ENCODE measurements at places on chromosomes 13 and 19. TPM values are rescaled to one million over a fixed set of nuclear protein-coding genes. Genes with fewer than 3 reads are reported as not detected.
A peak's percentile ranks its signal among the peaks of the same experiment; 100 is the strongest.

SIGLECL1 gene
- total RNA-seq: not detected

DNA sequence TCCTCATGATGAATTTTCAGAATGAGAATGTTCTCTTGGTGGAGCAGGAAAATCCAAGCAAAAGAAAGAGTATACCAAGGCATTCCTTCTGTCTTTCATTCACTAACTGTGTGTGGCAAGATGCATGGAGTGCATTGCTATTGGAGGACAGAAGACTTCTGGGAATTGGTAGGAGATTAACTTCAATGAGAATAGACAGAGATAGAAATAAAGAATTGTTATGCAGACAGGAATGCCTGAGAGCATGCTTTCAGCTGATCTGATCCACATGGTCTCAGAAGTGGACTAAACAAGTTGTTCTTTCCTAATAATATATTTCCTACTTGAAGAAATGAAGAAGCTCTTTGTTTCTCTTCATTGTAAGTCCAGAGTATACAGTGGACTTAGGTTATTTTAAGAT lies 303.6 kb downstream of the MYO16 start:
- no peak for DNase-seq

FLT1 gene
- 10.9 TPM for total RNA-seq

SLC39A3 gene
- 29.5 TPM for total RNA-seq

GRCh38 chr13:106098778-106099177 lies 436.7 kb downstream of the EFNB2 start:
- DNase-seq: no peak

RASIP1 gene
- total RNA-seq: 6.0 TPM

DNA sequence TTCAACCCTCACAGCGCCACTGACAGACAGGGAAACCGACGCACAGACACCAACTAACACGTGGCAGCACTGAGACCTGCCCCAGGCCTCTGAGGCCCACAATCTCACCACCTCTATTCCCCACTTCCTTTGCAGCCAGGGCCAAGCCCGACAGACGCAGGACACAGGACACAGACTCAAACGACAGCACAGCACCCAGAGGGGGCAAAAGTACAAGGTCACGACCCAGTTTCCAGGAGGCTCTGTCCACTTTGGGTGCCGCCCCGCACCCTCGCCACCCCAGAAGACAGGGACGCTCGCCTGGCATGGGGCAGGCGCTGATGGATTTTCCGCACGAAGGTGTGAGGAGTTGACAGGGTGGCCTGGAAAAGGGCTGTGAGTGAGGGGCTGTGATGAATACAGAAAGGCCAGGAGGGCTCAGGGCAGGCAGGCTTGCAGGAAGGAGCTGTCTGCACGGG lies 48.8 kb downstream of the MLLT1 start:
- peak; percentile 71 for DNase-seq

ZNF285 gene
- 0.82 TPM for total RNA-seq

GRCh38 chr19:52749780-52750179 lies 14.9 kb upstream of the ZNF611 start:
- no peak for DNase-seq

DNA sequence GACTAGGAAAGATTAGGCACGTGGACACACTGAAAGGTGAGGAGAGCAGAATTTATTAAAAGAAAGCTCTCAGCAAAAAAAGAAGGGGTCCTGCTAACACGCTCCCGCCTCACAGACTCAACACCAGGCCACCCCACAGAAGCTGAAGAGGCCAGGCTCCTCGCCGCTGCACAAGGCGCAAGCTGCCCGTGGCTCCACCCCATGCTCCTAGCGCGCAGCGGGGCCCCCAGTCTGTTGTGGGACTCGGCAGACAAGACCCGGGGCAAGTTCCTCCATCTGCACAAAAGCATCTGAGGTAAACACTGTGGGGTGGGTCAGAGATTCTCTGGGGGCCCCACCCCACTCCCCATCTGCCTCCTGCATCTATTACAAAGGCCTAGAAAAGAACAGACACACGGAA lies 1462.4 kb downstream of the EFNB2 start:
- DNase-seq: no peak

DNA sequence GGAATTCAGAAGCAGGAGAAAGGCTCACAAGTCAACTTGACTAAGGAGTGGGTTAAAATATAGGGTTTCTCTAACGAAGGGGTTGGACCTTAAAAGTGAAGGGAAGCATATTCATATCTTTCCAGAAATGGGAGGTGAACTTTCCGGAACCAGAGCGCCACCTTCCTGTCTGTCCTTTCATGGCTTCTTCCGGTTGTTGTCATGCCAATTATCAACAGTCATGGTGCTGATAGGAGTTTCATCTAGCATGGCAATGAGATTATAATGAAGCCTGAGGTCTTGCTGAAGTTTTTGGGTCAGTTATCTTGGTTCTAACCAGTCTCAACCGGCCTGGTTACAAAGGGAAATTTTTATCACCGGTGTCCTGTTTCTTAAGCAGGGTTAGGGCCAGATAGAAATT lies 162.9 kb upstream of the NBEA start:
- no peak for DNase-seq

NANOS3 gene
- not detected for total RNA-seq

WDR88 gene
- total RNA-seq: not detected

CEACAM5 gene
- total RNA-seq: not detected

PDX1 gene
- 0.32 TPM for total RNA-seq

DNA sequence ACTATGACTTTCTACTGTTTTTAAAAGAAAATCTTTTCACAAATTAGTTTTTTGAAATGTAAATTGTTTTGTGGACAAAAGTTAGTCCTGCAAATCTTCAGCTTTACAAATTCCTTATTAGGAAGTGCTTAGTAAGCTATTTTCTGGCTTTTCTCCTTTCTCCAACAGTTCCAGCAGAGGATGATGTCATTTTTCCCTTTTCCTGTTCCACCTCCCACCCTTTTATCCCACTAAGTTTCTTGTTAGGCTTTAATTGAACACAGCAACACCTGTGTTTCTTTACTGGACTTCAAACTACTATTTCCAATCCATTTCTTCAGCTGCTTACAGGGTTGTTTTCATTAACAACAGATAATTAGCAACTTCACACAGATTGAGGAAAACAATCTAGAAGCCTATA lies 389.2 kb downstream of the NDFIP2 start:
- no peak for DNase-seq

DNA sequence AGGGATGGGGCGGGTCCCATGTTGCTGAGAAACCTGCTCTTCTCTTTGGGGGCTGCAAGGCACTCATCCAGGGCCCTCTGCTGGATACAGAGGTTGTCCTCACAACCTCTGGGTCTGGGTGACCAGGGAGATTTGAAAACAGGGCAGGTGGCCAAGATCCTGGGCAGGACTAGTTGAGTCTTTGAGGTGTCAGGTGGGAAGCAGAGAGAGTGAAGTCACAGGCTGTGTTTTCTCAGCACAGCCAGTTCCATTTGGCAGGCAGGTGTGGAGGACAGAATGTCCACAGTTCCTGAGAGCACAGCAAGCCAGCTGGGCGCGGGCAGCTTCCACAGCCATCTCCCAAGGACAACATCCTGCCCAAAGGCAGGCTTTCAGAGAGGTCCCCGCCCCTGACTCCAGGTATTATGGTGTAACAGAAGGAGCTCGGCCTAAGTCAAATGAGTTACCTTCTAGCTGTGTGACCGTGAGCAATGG lies 118.8 kb downstream of the NUFIP1 start:
- DNase-seq: peak; percentile 61

GRCh38 chr13:50467156-50468110 lies 376.1 kb downstream of the DLEU7 start:
- no peak for DNase-seq

DNA sequence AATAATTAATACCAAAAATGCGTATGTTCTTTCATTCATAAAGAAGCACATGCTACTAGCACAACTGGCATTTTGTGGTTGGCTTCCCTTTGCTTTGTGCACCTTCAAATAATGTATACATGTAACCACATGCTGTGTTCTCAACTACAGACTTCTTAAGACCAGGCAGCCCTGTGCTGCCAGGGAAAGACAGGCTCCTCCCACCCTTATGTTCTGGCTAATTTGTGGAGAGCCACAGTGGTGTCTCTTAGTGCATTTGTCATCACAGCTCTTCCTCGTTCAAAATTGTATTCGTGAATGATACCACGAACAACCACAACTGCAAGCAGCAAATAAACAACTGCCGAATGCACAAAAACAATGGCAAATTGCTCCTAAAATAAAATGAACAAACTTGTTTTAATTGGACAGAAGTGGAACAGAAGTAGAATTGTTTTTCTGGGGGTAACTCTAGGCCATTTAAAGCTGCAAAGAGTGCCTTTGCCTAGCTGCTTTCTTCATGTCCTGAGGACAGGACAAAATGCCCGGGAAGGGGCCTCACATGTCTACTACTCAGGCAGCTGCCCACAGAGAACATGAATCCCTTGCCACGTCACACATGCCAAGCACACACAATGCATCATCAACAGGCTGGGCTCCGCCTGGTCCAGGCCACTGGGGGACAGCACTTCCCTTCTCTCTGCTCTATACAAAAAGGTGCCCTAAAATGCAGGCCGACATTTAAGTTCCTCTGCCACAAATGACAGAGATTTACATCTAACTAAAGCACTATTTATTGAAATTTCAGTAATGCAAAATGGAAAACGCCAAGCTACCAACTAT lies 21.7 kb downstream of the IRS2 start:
- no peak for DNase-seq

DYRK1B gene
- total RNA-seq: 3.6 TPM

- no peak for DNase-seq
These were observed 26.4 kb upstream of the ZNF507 start for GRCh38 chr19:32318884-32319520.

ZFP14 gene
- total RNA-seq: 1.8 TPM

- no peak for DNase-seq
These were observed 234.7 kb downstream of the NHLRC3 start for GRCh38 chr13:39272994-39273393.

GRCh38 chr19:37594982-37595382 lies 306 bp downstream of the ZNF540 start:
- DNase-seq: peak; percentile 64

HOOK2 gene
- total RNA-seq: 16.6 TPM

METTL21C gene
- total RNA-seq: not detected

DNA sequence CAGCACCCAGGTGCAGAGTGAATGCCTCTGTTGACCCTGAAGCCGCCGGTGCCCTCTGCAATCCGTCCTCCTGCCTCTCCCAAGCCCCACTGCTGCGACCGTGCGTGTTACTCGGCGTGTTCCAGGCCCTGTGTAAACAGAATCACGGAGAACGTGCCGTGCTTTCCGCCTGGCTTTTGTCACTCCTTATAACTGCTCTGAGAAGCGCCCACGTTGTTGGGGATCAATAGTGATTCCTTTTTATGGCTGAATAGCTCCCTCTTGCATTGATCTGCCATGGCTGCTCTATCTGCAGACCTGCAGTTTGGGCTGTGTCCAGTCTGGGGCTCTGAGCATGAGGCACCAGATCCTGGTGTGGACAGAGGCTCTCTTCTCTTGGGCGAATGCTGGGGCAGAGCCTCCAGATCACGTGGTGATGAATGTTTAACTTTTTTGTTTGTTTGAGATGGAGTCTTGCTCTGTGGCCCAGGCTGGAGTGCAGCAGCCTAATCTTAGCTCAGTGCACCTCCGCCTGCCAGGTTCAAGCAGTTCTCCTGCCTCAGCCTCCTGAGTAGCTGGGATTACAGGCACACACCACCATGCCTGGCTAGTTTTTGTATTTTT lies 15.8 kb downstream of the ADPRHL1 start:
- peak; percentile 76 for DNase-seq

DNA sequence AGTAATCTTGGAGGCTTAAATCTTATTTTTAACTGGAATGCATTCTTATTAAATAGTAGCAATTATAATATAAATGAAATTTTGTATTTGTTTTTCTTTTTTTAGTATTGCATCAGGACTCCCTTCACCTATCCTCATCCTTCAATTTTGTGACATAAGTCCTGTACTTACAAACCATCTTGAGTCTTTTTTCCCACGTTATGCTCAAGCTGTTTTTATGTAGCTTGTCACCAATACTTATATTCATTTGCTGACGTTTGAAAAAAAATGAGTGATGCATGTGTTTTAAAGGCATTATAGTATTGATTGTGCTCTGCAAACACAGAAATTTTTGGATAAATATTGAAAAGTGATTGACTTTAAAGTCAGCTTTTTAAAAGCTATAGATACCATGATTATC lies 888 bp downstream of the GPR18 start:
- no peak for DNase-seq

ZNF418 gene
- total RNA-seq: 1.0 TPM

- DNase-seq: no peak
These were observed 51.1 kb downstream of the FAM216B start for GRCh38 chr13:42832341-42833096.

GRCh38 chr13:96248996-96249395 lies 159.1 kb downstream of the HS6ST3 start:
- no peak for DNase-seq

Data from right lobe of liver (tissue), 6 donors.